ENCODE measurements at places on chromosomes 3 and 15.

DNA sequence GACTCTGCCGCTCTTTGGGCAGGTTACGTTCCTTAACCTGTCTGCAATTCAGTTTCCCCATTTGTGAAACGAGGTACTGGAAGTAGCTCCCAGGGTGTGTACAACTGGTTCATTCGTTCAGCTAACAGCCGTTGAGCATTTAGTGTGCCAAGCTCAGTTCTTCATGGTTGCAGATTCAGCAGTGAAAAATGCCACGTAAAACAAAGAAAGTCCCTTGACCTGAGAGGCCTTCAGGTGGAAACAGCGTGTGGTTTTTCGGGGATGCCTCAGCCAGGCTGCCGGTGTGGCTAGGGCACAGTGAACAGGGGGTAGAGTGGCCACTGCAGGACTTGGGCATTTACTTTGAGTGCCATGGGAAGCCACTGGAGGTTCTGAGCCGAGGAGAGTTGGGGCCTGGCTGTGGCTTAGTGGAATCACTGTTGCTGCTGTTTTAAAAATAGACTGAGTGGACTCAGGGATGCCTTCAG, 4.7 kb downstream of the SYNM start:
- no peak for DNase-seq

- DNase-seq, result no peak
Measured at GRCh38 chr15:60574801-60575631, 96.1 kb upstream of the ICE2 start.

DNA sequence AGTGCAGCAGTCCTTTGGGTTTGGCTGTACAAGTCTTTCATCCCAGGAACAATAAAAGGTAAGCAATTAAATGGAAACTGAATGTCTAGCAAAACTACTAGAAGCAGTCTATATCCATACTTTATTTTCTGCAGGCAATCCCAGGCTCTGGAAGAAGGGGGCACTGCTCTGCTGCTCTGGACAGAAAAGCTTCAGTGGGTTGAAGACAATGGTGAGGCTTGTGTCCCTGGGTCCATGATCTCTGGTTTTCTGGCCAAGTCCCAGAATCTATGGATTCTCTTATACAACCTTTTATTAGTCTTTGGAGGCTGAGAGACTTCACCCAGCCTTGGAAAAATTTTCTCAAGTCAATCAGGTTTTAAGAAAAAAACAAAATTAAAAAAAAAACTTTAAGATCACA, 35.6 kb downstream of the SCAP start:
- no peak for DNase-seq

DNA sequence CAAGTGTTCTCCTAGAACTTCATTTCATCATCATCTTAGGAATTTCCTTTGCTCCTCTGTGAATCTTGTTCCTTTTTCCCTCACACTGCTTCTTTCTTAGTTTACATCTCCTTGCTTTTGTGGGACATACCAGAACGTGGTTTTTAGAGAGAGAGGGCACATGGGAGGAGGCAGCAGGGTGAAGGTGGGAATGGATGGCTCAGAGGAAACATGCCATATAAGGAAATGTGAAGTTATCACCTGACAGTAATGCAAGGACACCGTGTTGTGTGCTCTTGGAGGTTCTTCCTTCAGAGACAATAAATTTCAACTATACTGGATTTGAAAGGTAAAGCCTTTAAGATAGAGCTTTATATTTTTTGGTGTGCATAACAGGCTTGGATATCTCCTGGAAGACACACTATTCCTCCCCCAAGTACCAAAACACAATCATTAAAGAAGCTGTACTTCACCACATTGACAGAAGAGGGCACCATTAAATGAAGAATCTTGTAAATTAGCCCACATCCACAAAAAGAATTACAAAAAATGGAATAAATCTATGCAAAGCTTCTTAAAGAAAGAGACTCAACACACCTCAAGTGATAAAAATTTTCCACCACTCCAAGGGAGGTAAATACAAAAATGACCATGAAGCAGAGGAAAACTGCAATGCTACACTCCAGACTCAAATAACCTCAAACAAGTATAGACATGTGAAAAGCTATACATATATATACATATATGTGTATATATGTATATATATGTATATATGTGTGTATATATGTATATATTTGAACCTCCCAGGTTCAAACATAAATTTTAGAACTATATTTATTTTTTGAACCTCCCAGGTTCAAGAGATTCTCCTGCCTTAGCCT, 26.1 kb downstream of the RPL39L start:
- peak; percentile 42 for DNase-seq

GRCh38 chr15:79136434-79137046, 46.0 kb upstream of the RASGRF1 start:
- no peak for DNase-seq

DNA sequence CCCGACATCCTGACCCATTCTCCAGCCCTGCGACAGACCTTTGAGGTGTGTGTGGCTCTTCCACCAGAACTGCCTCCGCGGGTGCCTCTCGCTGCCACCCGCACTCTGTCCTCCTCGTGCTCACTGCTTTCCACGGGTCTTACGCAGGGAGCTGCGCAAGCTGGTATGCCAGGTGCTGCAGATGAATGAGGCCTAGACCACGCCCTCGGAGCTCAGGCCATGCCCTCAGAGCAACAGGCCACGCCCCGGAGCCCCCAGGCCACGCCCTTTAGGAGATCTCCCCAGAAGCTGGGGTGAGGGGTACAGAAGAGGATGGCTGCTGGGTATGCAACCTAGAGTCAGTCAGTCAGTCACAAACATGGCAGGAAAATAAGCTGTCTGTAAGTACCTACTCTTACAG, 300.3 kb downstream of the GABRG3 start:
- DNase-seq, result no peak

GRCh38 chr3:123027292-123028232, at the start of gene SEMA5B:
Gene SEMA5B, minus strand, starts transcription at chr3:123027763. Its CDS starts 66,500 bp downstream, at chr3:122961263.
- DNase-seq, result no peak

DNA sequence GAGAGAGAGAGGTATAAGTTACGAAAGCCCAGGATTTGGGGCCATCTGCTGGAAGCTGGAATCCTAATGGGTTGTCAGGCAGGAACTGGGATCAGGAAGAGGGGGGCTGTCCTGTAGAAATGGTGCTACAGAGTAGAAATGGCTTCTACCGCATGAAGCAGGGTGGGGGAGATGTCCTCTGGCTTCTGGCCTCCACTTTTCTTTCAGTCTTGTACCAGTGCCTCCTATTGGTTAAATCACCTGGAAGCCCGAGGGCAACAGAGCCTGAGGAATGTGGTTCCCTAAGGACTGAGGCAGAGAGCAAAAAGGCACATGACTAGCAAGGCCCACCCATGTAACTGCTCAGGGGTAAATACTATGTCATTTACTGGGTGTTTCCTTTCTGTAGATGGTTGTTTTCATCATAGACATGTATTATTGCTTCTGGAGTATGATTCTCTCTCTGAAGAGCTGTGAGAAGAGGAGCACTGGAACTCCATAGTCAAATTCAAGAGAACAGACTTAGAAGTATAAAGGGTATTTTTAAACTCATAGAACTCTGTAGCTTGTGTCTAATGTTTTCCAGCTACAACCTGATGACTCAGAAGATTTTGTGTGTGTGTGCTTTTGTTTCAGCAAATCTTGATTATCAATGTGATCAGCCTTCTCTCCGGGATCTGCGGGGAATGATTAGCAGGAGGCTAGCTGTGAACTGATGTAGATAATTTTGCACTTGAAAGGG, 20.2 kb upstream of the MITF start:
- DNase-seq, result no peak

- no peak for DNase-seq
Measured at GRCh38 chr3:291646-292436, 95.3 kb downstream of the CHL1 start.

GRCh38 chr3:153714588-153715290, 406.5 kb upstream of the ARHGEF26 start:
- DNase-seq, result no peak

DNA sequence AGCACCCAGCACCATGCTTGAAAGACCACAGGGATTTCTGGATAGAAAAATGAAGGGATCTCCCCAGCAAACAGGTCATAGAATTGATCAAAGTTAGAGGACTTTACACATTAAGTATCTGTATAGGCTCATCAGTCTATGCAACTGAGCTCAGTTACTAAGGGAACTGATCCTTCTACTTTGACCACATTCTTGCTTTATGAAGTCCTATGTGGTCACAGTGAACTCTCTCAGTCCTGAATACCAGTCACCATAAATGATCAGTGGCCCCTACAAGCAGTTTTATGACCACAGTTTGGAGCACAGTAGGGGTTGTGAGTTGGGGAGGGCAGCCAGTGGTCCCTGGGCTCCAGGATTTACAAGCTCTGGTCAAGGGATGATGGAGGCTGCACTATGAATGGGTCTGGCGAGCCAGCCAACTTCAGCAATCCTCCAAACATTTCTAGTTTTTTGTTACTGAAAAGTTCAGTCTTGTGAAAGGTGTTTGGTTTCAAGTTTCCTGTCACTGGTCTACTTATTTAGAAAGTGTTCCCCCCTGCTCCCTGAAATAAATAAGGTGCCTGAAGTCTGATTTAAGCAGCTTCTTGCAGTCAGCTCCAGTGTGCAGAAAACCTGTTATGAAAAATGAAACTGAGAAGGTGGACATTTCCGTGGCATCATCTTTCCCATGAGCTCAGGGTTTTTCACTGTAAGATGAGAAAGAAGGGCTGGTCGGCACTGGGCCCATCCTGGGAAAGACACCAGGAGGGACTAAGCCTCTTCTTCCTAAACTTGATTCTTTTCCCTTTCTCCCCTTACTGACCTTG, 75.5 kb downstream of the DAPK2 start:
- no peak for DNase-seq

- no peak for DNase-seq
Measured at GRCh38 chr3:151037746-151038477, 47.6 kb upstream of the MED12L start.

GRCh38 chr3:49133226-49133951, 539 bp upstream of the LAMB2 start:
- no peak for DNase-seq

GRCh38 chr3:126111126-126111551, 27.2 kb upstream of the SLC41A3 start:
- DNase-seq, result no peak

- no peak for DNase-seq
Measured at GRCh38 chr3:47985381-47985780, 30.8 kb downstream of the MAP4 start.

DNA sequence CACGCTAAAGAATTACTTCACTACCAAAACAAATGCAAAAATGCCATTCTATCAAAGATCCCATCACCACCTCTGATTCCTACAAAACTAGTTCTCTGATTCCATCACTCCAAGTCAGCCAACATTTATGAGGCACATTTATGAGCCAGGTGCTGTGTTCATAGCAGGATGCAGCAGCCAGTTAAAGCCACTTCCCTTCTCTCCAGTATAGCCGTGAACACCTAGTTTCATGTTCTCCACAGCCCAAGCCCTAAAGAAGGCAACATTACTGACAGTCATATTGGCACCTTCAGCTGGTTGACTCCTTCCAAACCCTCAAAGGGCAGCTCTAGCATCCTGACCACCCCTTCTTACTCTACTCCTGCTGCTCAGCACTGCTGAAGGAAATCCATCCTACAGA, 36.4 kb downstream of the RYK start:
- DNase-seq, result peak; percentile 28

DNA sequence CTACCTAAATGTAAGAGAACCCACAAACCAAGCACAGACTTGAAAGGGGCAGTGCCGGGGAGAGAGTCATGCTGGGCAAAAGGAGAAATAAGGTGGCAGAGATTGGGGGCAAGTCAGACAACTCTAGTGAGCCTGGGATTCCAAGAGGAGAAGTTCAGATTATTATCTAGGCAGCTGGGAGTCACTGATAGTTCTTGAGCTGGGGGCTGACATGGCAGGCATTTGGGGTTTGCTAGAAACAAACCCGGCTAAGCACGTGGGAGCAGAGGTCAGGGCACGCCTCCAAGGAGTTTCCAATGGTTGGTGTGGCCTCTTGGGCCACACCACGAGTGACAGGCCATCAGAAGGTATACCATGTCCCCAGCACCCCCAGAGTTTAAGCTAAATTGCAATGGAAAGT, 27.6 kb downstream of the SLC6A6 start:
- no peak for DNase-seq

GRCh38 chr3:76565496-76566210, 474.2 kb upstream of the ROBO2 start:
- DNase-seq, result no peak

- DNase-seq, result no peak
Measured at GRCh38 chr3:61353382-61353781, 102.1 kb upstream of the FHIT start.
